ENCODE measurements at places on chromosomes 13 and 19. TPM values are rescaled to one million over a fixed set of nuclear protein-coding genes. Genes with fewer than 3 reads are reported as not detected.

ZIC2 gene
- total RNA-seq = 0.82 TPM

KLK3 gene
- total RNA-seq = 2.4 TPM

LILRA1 gene
- total RNA-seq = 0.50 TPM

NLRP7 gene
- not detected for total RNA-seq

FSD1 gene
- 2.4 TPM for total RNA-seq

PLPPR3 gene
- total RNA-seq = not detected

PSG6 gene
- total RNA-seq = not detected

GJB2 gene
- total RNA-seq = 50.4 TPM

DNA sequence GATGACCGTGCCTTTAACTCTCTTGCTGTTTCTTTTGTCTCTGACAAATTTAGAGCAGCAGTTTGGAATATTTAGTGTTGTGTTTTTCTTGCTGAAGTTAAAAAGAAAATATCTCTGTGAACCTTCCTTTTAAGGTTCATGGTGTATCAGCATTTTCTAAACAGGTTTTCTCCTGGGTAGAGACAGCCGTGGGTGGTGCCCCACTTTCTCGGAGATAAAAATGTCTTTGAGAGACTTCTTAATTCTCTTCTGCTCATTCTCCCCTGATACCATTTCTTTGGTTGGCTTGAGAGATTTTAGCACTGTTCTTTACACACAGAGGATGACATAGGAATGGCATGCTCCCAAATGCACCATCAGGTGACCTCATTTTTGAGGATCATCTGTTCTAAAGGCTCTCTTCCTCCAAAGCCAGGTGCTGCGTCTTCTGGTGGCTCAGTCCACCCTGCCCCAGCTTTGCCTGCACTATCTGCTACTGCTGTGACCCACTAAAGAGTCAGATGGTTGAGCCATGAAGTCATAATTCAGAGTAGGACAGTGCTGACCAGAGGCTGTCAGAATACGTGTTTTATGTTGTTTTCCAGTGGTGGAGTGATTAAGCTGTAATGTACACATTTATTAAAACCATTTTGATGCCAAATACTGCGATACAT lies 90.3 kb upstream of the SLC10A2 start:
- DNase-seq = no peak

- no peak for DNase-seq
These were observed 131.5 kb downstream of the RGCC start for GRCh38 chr13:41588899-41589298.

GRCh38 chr19:46927106-46927505 lies 66.3 kb downstream of the ARHGAP35 start:
- DNase-seq = no peak

- peak; percentile 62 for DNase-seq
These were observed 1.6 kb upstream of the LRRC25 start for GRCh38 chr19:18399008-18399407.

DNA sequence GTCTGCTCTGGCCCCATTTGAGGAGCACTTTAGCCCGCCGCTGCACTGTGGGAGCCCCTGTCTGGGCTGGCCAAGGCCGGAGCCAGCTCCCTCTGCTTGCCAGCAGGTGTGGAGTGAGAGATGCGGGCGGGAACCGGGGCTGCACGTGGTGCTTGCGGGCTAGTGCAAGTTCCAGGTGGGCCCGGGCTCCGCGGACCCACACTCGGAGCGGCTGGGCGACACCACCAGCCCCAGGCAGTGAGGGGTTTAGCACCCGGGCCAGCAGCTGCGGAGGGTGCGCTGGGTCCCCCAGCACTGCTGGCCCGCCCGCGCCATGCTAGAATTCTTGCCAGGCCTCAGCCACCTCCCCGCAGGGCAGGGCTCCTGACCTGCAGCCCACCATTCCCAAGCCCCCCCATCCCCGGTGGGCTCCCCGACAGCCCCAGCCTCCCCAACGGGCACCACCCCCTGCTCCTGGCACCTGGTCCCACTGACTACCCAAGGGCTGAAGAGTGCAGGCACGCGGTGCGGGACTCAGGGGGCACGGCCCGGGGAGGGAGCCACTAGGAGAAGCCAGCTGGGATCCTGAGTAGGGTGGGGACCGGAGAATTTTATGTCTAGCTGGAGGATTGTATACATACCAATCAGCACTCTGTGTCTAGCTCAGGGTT lies 19.1 kb downstream of the COMMD6 start:
- no peak for DNase-seq

DNA sequence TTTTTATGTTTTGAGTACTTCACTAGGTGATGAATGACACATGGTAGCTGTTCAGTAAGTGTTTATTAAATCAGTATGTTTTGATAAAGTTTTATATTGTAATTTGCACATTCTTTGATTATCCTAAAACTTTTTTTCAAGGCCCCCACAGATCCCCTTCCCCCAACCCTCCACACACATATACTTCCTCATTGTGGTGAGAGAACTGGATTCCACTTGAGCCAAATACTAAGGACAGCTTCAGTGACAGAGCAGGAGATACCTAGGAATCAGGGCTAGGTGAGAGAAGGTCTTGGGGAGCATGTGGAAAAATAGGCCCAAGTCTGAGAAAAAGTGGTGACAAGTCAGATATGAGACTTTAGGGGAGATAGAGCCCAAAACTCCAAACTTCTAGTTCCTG lies 174.6 kb downstream of the TDRD3 start:
- no peak for DNase-seq

DNA sequence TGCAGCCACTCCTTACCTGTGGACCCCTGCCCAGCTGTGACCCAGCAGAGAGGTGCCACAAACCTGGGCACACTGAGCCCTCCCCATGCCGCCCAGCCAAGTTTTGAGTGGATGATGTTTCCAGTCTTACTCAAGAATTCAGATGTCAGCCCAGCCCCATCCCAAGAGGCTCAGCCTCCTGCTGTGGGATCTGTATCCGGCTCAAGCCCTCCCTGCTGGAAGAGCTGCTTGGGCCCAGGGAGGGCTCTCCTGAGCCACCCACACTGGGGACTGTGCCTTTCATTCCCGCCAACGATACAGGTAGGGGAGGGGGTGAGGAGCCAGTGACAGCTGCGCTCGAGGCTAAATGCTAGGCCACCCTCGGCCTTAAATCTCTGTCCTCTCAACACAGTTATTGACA lies 5.9 kb upstream of the SLC7A9 start:
- no peak for DNase-seq

GRCh38 chr13:91745967-91746366 lies 347.5 kb downstream of the GPC5 start:
- DNase-seq = no peak

- no peak for DNase-seq
These were observed 88.8 kb downstream of the ENOX1 start for GRCh38 chr13:43698009-43698408.

GRCh38 chr13:89490661-89491060 lies 1819.5 kb downstream of the SLITRK5 start:
- DNase-seq = no peak

GRCh38 chr13:25432691-25433090 lies 60.9 kb downstream of the ATP8A2 start:
- DNase-seq = no peak

DNA sequence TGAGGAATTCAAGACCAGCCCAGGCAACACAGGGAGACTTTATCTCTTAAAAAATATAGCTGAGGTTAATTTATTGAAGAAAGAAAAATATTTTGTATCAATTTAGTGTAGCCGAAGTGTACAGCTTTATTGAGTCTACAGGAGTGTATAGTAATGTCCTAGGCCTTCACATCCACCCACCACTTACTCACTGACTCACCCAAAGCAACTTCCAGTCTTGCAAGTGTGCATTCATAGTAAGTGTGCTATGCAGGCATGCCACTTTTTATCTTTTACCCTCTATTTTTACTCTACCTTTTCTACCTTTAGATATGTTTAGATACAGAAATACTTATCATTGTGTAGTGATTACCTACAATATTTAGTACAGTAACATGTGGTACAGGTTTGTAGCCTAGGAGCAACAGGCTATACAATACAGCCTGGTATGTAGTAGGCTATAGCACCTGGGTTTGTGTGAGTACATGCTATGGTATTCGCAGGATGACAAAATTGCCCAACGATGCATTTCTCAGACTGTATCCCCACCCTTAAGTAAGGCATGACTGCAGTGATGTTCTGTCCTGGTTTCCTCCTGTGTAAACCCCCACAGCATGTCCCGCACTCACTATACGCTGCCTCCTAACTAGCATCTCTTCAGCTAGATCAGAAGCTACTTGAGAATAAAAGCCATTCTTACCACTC lies 15.3 kb upstream of the ATP12A start:
- DNase-seq = no peak

GRCh38 chr13:77916488-77916887 lies 2.1 kb downstream of the EDNRB start:
- no peak for DNase-seq

- DNase-seq = peak; percentile 80
These were observed 722 bp downstream of the PKN1 start for GRCh38 chr19:14433554-14434501.
